Sciatic nerve (tissue), 2 donors: ENCODE measurements at places on chromosomes 3 and 15. TPM values are rescaled to one million over a fixed set of nuclear protein-coding genes. Genes with fewer than 3 reads are reported as not detected.

DNA sequence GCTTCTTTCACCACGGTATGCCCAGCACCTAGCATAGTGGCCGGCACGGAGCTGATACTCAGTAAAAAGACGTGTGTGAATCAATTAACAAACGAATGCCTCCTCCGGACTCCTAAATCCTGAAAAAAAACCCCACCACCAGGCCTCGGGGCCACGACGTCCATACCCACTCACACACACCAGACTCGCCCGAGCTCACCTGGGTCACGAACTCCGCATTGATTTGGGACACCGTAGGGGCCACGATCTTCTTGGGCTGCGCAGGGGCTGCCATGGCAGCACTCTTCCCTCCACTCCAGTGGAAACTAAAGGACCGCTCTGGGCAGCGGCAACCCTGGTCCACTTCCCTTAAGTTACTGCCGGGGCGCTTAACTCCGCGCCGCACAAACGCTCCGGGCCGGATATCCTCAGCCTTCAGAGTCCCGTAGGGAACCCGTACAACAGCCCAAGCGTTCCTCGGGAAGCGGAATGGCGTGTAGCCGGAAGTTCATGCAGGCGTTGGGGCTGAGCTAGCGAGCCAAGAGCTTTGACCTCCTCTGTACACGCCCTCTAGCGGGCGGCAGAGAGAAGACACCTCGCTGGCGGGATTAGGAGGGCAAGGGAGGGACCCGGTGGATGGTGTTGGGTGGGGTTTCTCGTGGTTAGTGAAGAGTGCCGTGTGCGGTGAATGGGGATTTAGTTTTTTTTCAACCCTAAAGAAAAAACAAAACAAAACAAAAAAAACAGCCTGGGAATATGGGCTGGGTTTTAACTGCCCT is at the start of gene AQR:
AQR (minus strand) TSS at position 403 of the 758 bp plus-strand sequence; CDS start at position 274, 129 bp downstream.
- DNase-seq = peak; percentile 95

DNA sequence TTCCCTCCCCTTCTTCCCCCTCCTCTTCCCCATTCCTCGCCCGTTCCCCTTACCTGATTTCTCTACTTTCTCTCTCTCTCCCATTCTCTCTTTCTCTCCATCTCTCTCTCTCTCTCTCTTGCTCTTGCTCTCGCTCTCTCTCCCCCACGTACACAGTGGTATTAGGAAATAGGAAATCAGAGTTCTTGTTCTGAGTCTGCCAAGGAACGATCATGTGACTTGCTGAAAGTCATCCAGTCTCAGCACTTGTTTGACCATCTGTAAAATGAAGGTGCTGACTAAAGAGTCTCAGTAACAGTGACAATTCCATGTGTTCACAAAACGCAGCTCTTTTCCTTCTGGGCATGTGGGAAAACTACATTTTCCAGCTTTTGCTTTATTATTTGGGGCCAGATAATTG is 445.0 kb upstream of the TGFBR2 start:
- DNase-seq = no peak

The DZIP3 gene
- 19.8 TPM for total RNA-seq

- no peak for DNase-seq
Observed at GRCh38 chr3:196273655-196274054, 13.9 kb downstream of the PCYT1A start.

- DNase-seq = no peak
Observed at GRCh38 chr3:145022447-145022846, 1050.8 kb downstream of the DIPK2A start.

The CD96 gene
- 1.7 TPM for total RNA-seq

- no peak for DNase-seq
Observed at GRCh38 chr3:52986938-52987337, 58.9 kb downstream of the SFMBT1 start.

- DNase-seq = no peak
Observed at GRCh38 chr3:192986379-192986778, 68.7 kb upstream of the MB21D2 start.

DNA sequence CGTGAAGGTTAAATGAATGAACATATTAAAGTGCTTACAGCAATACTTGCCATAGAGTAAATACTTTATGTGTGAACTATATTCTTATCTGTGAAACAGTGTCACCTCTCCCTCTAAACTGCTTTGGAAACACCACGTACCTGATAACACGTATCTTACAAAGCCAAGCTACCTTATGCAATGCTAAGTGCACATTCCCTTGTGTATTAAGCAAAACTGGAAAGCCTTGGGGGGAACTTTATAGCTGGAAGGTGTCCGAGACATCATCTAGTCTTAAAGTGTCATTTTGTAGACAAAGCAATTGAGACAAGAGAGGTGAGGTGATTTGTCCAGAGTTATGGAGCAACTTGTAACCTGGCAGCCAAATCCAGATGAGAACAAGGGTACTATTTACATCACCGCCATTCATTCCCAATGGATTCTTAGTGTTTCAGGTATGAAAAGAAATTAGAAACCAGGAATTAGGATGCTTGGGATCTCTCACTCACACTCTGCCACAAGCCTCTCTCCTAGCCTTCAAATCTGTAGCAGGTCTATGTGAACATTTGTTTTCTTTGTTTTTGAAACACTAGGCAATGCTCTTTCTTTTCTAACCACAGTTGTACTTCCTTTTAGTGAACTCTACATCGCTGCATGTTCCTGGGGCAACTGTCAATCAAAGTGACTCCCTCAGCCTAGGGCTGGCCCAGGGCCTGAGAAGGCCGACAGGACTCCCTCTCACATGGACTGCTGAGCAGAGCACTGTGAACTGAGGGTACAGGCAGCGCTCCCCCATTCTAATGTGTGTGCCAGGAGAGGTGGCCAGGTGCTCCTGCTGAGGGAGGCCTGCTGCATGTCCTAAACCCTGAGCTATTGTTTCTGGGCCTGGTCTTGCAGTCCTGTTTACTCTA is 13.9 kb upstream of the MGLL start:
- DNase-seq = no peak

DNA sequence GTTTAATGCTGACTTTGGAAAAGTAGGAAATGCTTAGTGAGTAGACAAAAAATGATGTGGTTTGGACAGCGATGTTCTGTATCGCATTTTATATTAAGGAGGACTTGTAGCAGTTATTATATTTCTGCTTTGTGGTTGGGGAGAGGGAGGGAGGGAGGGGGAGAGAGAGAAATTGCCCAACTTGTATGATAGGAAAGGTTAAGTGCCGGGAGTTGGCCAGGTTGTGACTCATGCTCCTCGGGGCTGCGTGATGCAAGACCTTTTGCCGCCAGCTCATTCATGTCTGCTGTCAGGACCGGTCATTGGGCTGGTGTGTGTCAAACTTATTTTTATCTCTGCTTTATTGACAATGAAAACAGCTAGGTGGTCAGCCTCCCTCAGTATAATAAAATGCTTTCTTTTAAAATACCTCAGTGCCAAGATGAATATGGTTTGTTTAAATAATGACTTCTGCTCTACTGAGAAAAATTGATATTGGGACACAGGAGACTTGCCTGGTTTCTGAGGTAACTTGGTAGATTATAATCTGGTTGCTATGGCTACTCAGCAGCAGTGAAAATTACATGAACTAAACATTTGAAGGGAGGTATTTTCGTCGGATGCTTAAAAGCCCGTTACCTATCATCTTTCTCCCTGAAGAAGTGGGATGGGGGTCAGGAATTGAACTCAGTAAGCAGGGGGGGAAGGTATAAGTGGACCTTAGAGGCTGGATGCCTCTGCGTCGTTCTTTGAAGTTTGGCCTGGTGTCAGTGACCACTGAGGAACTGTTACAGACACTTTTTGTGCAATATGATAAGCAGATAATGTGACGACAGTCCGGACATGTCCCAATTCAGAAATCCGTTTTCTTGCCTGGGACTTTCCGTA is 90.7 kb downstream of the FNDC3B start:
- peak; percentile 89 for DNase-seq

- DNase-seq = no peak
Observed at GRCh38 chr3:190892395-190892902, 30.0 kb upstream of the GMNC start.

DNA sequence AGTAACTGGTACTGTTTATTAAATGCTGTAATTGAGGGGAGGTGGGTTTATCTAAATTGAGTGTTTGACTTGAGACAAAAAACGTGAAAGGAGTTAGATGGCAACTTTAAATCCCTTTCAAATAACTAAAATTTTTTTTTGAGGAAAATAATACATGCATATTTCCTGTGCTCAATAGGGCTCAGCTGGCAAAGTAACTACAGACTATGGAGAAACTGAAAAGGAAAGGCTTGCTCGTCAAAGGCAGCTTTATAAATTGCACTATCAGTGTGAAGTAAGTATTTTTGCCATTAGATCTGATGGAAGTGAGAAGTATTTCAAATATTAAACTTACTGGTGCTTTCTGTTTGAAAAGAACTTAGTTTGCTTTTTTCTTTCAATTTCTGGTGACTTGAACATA is 72.2 kb downstream of the DZIP3 start:
- DNase-seq = no peak

The CNTN4 gene
- 80.0 TPM for total RNA-seq

DNA sequence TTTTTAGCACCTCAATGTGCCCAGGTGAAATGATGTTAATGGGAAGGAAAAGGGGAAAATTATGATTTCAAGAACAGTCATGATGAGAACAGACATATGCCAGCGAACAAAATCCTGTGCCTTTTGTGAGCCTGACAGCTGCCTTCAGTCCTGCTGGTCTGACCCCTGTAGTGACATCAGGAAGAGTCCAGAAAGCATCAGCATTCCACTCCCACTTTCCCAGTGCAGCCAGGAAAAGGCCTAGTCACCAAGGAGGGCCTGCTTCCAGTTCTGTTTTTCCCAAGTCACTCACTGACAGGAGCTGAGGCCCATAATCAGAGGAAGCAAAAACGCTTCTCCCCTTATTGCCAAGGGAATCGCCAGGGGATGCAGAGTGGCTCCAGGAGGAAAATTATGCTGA is 218.4 kb downstream of the ABHD5 start:
- no peak for DNase-seq

DNA sequence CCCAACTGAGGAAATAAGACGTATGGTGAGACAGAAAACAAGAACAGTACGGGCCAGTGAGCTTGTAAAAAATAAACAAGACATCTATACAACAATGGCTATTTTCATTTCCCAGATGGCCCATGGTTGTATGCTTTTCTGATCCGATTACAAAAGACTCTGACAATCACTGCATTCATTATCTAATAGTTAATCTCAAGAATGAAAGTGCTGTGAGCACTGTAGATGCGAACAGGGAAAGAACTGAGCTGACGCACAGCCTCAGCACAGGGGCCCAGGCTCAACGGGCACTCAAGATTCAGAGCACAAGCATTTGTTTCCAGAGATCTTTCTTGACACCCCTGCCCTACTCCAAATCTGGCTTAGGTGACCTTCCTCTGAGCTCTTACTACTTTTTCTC is 6.9 kb downstream of the MTMR10 start:
- no peak for DNase-seq

DNA sequence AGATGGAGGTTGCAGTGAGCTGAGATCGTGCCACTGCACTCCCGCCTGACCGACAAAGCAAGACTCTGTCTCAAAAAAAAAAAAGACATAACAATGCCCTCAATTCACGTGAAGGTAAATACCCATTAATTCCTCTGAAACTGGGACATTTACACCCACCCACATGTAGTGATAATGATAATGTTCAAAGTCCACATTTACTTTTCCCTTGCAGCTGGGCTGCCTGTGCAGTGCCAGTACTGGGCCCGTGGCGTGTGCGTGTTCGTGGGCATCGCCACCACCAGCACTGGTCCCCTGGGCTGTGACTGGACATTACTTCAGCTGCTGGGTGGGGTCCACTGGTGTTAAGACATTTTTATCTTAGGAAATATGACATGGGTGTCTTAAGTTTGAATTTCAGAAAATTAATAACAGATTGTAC is 123.6 kb downstream of the SLC25A26 start:
- no peak for DNase-seq

The ARGFX gene
- not detected for total RNA-seq

- DNase-seq = peak; percentile 83
Observed at GRCh38 chr3:32401556-32402081, 10.0 kb downstream of the CMTM7 start.

The TGM5 gene
- total RNA-seq = not detected

- DNase-seq = no peak
Observed at GRCh38 chr15:58900631-58901030, 32.8 kb downstream of the SLTM start.

The CCR8 gene
- total RNA-seq = not detected

- no peak for DNase-seq
Observed at GRCh38 chr15:43465100-43465499, 27.9 kb downstream of the TP53BP1 start.

- DNase-seq = no peak
Observed at GRCh38 chr3:78765671-78766485, 1001.9 kb downstream of the ROBO1 start.

The TMEM202 gene
- not detected for total RNA-seq

- no peak for DNase-seq
Observed at GRCh38 chr3:31996195-31996594, 14.6 kb downstream of the ZNF860 start.

GRCh38 chr3:172520301-172520831 is 2.9 kb downstream of the TNFSF10 start:
- no peak for DNase-seq

DNA sequence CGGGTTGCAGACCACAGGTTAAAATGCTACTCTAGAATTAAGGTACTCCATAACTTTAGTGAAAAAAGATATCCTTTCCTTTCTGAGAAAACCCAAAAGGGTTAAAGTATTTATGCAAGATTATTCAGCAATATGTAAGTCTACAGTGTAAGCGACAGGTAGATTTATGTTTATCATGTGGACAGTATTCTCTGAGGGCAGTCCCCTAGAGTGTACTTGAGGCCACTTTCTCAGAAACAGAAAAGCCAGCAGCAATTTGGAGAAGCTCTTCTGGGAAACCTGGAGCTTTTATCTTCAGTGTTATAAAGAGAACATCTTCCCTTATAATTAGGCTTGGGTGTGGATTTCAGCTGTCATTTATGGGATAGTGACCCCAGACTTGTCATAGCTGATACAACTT is 8.9 kb downstream of the ST3GAL6 start:
- no peak for DNase-seq

The CMTM8 gene
- 7.6 TPM for total RNA-seq

DNA sequence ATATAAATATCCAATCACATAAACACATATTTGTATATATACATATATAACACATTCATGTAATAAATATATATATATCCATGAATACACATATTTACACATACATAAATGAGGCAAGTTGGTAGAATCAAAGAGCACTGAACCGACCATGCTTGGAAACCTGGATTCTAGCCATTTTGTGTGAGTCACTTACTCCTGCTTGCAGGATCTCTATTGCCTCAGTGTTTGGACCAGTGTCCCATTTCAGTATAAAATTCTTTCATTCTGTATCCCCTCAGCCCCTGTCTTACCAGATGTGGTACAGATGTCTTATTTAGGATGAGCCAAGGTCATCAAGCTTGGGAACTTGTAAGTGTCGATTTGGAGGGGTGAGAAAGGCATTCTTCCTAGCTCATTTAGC is 391.4 kb upstream of the FRG2C start:
- no peak for DNase-seq

The C3orf49 gene
- total RNA-seq = not detected

GRCh38 chr3:155737844-155738460 is 6.9 kb downstream of the PLCH1 start:
- DNase-seq = no peak

The SPRED1 gene
- 56.4 TPM for total RNA-seq

- DNase-seq = no peak
Observed at GRCh38 chr3:24264011-24264410, 230.6 kb downstream of the THRB start.

GRCh38 chr3:536417-536813 is 339.9 kb downstream of the CHL1 start:
- no peak for DNase-seq
